ENCODE measurements at places on chromosomes 2 and 18. TPM values are rescaled to one million over a fixed set of nuclear protein-coding genes. Genes with fewer than 3 reads are reported as not detected.

The ADRA2B gene
- total RNA-seq, result not detected

The TBR1 gene
- total RNA-seq, result not detected

The KLHL30 gene
- 0.04 TPM for total RNA-seq

The LYPD1 gene
- not detected for total RNA-seq

The NR4A2 gene
- 5.6 TPM for total RNA-seq

The SLC16A14 gene
- not detected for total RNA-seq

The HOXD9 gene
- not detected for total RNA-seq

The HOXD13 gene
- not detected for total RNA-seq

The GKN2 gene
- not detected for total RNA-seq

The C2orf78 gene
- 0.22 TPM for total RNA-seq

The TFCP2L1 gene
- total RNA-seq, result 1.00 TPM

The MSH6 gene
- 142 TPM for total RNA-seq

The SCN7A gene
- total RNA-seq, result 0.07 TPM

The CGREF1 gene
- total RNA-seq, result 0.72 TPM

The ZNF513 gene
- 8.5 TPM for total RNA-seq

The L3MBTL4 gene
- not detected for total RNA-seq

Data from K562 (cell line).